ENCODE measurements at places on chromosomes 4 and X.

GRCh38 chrX:5155301-5155700, 1073.4 kb downstream of the NLGN4X start:
- no peak for DNase-seq

DNA sequence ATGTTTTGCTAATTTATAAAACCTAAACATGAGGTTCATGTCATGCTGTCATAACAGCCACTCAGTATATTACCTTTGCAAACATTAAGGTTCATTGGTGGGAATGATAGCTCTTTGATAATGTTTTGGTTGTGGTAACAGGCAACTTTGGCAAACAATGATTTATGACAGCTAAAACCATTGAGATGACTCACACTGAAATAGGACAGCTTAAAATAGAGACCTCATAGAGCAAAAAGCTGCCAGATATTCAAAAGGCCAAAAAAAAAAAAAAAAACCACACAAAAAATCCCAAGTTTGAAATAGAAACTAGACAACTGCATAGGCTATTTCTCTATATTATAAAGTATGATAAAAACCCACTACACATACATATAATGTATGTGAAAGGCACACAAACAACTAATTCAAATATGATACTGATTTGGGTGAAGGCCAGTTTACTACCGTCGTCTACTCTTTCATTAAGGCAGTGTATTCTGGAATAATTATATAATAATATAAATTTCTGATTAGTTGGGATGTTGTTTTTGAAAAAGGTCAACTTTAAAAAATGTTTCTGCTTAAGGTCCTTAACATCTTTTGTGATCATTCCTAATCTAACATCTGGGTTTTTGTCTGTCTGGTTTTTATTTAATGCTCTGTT, 646.0 kb upstream of the PITX2 start:
- no peak for DNase-seq

- DNase-seq = no peak
These were observed 112.7 kb upstream of the DUSP21 start for GRCh38 chrX:44731160-44731559.

GRCh38 chr4:31234494-31234893, 514.3 kb downstream of the PCDH7 start:
- no peak for DNase-seq

GRCh38 chr4:132097041-132097440, 1052.1 kb upstream of the PCDH10 start:
- no peak for DNase-seq

DNA sequence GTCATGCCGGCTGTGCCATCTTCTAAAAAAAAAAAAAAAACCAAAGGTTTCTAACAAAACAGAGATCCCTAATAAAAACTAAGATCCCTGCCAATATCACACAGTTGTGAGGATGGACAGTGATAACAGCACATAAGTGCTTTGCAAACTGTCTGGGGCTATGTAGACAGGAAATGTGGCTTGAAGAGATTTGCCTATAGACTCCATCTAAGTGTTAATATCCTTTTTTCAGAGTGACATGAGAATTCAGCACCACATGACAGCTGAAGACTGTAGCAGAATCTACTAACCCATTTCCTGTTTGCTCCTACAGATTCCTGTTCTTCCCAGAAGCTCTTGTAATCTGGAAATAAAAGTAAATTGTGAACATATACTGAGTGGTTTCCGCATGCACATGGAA, 215.4 kb downstream of the KDR start:
- DNase-seq = no peak

GRCh38 chrX:9767375-9767774, 1.7 kb upstream of the GPR143 start:
- peak; percentile 12 for DNase-seq

- DNase-seq = no peak
These were observed 58.9 kb upstream of the SPP1 start for GRCh38 chr4:87916626-87917025.

GRCh38 chrX:153665726-153666306, 7.8 kb downstream of the PNCK start:
- peak; percentile 63 for DNase-seq

DNA sequence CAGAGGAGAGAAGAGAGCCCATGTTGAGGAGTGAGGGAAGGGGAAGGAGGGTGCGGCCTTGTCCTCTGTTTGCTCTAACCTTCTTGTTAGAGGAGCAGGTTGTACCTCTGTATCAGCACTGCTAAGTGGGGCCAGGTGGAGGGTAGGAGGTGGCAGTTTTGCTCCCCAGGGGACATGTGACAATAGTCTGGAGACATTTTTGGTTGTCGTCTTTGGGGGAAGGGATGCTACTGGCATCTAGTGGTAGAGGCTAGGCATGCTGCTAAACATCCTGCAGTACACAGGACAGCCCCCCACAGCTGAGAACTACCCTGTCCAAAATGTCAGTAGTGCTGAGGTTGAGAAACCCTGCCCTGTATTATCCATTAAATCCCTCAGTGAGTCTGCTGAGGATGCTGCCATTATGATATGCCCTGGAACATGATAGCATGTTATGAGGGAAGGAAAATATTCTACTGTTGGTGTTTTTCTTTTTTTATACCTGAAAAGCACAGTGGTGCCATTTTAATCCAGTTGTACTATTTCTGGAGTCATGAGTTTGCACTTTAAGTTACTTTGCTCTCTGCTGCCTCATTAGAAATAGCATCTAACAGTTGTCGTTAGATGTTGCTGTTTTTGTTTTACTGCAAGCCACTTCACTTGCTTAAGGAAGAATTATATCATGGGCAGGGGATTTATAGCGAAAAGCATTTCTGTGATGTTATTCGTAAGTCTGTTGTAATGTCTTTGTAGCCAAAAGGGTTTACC, 90.6 kb downstream of the LRP2BP start:
- DNase-seq = peak; percentile 20

DNA sequence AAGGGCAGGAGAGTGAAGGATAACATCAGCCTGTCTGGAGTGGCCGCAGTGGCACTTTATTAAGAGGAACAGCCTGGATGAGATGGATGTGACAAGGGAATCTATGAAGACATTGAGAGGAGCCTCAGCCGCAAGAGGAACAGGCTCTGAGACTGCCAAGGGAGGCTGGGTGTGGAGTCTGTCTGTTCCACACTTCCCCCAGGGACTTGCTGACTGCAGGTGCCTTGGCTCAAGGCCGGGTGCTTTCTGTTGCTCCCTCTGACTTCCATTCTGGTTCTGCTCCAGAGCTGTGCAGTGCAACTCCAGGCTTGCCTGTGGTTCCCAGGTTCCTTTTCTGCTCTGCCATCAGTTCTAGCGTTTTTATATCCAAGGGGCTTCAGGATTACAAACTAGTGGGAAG, 54.6 kb downstream of the FRMPD3 start:
- DNase-seq = no peak

GRCh38 chr4:53654300-53654758, 63.0 kb upstream of the LNX1 start:
- DNase-seq = no peak

DNA sequence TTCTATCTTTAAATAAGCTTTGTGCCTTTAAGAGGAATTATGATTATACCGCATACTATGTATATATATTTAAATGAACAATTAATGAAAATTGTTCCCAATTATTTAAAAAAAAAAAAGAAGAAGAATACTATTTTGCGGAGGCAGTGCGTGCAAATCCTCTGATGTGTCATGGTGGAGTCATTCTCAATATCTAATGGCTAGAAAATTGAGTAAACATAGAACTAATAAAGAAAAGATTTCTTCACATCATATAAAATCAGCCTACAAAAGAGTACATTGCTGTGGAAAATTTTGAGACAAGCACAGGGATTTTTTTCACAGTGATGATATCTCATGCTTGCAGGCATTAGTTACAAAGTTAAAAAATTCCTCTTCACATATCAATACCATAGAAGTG, 2.6 kb upstream of the EREG start:
- no peak for DNase-seq

GRCh38 chrX:38318606-38319005, 8.7 kb downstream of the RPGR start:
- no peak for DNase-seq

DNA sequence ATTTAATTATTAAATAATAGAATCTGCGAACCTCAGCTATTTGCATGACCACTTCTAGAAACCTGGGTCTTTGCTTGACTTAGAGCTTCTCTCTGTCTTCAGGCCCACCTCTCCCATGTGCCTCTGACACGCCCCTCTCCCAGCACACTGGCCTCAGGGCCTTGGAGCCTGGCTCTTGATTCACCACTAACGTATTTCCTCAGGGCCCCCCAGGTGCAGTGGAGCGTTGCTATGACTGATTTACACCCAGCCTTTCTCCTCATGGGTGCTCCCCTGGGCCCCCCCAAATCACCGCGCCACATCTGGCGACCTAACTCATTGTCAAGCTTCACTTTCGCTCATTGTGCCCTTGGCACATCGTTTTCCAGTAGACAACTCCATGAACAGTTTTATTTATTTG, 37.9 kb upstream of the TENM3 start:
- DNase-seq = no peak

GRCh38 chrX:133745349-133745748, 240.0 kb downstream of the GPC3 start:
- no peak for DNase-seq

GRCh38 chrX:120334151-120334550, 22.9 kb upstream of the TMEM255A start:
- DNase-seq = no peak

DNA sequence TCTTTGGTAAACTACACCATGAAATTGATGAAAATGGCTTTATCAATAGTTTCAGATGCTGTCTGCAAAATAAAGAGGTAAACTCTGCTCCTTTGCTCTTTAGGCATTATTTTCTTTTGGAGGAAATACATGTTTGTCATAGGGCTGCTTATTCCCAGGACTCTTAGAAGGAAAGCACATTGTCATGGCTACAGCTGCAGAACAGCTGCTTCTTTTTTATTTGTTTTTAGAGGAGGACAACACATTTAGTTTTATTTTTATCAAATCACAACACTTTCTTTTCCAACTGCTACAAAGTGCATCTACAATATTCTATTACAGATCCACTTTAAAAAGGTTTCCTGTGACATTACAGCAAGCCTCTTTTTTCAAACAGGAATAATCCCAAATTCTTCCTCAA, 12.7 kb upstream of the HPF1 start:
- DNase-seq = no peak

DNA sequence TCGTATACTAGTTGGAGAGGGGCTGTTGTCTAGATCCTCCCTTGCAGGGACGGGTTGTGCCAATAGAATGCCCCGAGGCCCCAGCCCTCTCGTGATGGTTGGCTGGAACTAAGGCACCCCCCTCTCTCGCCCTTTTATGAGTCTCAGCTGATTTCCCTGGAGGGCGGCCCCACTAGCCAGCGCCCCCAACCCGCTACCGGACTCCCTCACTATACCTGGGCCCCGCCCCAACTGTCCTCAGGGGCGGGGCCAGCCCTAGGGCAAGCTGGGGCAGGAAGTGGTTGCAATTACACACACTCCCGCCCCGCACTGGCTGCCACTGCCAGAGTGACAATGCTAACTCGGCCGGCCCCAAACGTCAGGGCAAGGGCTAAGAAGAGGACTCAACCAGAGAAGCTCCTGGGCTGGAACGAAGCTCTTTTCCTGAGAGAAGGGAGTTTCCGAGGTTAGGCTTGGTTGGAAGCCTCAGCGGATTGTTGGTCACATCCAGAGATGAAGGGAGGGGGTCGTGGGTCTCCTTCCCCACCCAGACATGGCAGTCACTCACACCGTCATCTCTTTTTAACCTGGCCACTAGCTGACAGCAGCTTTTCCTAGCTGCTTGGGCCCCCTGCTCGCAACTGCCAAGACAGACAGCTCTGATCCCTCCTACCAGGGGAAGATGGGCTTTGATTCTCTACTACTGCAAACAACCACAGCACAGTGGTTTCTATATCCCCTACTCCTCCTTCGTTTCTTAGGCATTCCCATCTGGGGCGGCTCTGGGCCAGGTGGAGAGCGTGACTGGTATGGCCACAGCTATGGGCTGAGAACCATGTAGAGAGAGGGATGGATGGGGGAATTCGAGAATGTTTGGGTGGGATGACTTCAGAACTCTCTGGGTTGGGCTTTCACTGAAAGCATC, 21.0 kb upstream of the BCORL1 start:
- DNase-seq = no peak

DNA sequence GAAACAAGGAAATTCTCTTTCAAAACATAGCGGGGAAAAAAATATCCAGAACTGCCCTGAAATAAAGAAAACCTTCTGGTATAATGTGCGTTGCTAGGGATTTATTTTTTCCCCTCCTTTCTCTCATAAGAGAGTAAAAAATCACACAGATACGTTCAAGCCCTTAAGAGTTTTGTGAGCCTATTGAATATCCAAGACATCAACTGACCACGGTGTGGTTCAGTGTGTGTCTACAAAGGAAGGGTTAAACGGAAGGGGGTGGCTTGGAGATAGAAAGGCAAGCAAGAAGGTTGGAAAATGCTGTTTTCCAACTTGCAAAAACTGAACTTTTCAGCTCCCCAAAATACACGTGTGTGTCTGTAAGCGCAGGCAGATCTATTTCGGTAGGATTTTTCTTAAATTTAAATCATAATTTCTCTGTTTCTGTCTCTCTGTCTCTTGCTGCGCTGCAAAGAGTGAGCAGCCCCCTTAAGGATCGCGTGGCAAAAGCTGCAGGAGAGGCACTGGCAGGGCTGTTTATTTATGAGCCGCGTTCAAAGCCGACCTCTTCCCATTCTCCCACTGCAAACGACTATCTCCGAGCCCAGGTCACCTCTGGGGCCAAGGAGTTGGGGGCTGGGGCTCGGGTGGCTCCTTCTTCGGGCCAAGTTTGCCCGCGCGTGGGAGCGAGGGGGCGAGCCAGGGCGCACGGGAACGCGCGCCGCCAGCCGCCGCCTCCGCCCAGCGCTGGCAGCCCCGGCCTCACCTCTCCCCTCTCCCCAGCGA, 492 bp upstream of the SLIT2 start:
- no peak for DNase-seq

DNA sequence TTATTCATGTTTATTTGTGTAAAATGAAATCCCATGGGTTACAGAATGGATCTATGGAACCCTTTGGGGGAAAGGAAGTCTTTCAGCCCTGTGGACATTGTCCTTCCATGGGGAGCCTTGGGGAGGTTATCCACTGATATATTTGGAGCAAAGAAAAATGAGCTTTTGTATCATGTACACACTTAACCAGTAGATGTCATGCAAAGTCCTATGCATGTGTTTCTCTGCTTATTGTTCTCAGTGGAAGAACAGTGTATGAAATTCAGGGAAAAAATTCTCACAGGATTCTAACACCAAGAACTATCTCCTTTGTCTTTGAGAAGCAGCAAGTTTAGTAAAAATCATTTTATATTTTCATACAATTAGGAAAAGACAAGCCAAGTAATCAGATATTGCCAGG, 105.3 kb downstream of the DTHD1 start:
- no peak for DNase-seq

GRCh38 chrX:120797188-120797851, 78.3 kb downstream of the CT47B1 start:
- no peak for DNase-seq

- no peak for DNase-seq
These were observed 121.9 kb downstream of the GLRA3 start for GRCh38 chr4:174707051-174707676.

- no peak for DNase-seq
These were observed 206.8 kb upstream of the HAND2 start for GRCh38 chr4:173736840-173737239.

DNA sequence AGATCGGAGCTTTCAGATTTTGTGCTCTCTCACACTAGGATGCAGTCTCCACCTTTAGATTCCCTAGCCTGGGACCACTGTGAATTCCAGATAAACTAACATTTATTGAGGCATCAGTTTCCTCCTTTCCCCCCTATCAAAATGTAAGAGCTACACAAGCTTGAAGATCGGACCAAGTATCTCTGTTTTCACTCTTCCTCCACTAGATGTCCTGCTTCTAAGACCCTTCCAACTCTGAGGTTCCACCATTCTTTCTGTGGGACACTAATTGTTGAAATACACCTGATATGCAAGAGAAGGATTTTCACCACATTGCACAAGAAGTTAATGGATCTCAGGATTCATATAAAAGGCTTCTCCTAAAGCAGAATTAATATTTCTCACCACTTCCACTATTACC, 43.0 kb upstream of the PHOX2B start:
- DNase-seq = no peak

Data from posterior cingulate gyrus (tissue), 11 donors.